ENCODE measurements at places on chromosomes 11 and 22.

DNA sequence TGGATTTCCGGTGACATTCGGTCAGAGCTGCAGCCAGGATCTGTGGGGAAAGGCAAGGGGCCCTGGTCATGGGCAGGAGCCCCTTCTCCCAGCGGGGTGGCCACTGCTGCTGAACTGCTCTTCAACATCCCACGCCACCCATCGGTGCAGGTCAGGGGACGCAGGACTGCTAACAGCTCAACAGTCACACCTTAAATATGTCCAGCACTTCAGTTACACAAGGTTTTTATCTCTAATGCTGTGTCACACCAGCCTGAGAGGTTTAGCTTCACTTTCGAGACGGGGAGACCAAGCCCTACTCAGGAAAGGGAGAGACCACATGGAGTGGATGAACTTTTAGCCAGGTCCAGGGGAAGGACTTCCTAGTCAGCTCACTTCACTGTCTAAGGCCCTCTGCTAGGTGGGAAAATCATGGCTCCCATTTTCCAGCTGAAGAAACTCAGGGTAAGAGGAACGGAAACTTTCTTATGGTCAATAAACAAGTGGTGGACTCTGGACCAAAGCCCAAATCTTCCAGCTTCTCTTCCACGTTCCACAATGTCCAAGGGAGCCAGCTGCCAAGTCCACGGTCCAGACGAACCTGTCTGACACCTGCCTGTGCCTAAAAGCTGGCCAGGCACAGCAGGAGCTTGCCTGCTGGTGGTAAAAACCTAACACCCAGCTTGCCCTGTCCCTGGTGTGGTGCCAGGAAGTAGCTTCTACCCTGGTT is 21.0 kb upstream of the CHADL start:
- H3K4me1 ChIP-seq = no peaks in the 10 kb centered on the region
- H3K27me3 ChIP-seq = no peaks in the 10 kb centered on the region
- no peak for DNase-seq
- peaks cover 58% of the 10 kb centered on the region for H3K36me3 ChIP-seq
- no peak overlapping the region for H3K4me3 ChIP-seq

DNA sequence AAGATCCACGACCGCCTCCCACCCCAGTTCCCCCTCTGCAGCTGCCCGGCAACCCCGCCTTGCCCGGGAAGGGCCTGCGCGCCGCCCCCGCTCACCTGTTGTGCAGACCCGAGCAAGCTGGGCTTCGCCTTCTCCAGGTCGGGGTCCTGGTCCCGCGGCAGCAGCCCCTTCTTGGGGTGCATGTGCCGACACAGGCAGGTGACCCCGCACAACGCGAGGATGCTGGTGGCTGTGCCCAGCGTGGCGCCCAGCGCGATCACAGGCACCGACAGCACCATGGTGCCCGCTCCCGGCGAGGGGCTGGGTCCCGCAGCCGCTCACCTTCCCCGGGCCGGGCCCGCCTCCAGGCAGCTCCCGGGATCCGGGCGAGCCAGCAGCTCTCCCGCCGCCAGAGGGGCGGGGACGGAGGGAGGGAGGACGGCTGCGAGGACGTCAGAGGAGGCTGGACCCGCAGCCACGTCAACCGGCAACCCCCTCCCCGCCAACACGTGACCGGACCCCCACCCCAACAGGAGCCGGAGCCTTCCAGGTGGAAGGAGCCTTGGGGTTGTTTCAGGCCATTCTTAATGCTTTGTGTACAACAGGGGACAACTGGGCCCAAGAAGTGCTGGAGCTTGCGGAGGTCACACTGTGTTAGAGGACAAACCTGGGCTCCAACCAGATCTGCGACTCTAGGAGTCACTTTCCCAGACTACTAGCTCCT is at the start of gene SYT13:
SYT13 (minus strand) TSS at position 412 of the 703 bp plus-strand sequence; CDS start at position 278, 134 bp downstream.
- no peaks in the 10 kb centered on the region for H3K4me1 ChIP-seq
- DNase-seq = no peak
- no peaks in the 10 kb centered on the region for H3K36me3 ChIP-seq
- peaks cover 17% of the 10 kb centered on the region for H3K27me3 ChIP-seq

GRCh38 chr11:20274031-20274430 is 89.5 kb upstream of the HTATIP2 start:
- no peak overlapping the region for H3K27ac ChIP-seq
- no peaks in the 10 kb centered on the region for H3K36me3 ChIP-seq
- no peak for DNase-seq
- peaks cover 54% of the 10 kb centered on the region for H3K4me1 ChIP-seq
- no peaks in the 10 kb centered on the region for H3K27me3 ChIP-seq

GRCh38 chr11:8697054-8697453 is 14.5 kb downstream of the RPL27A start:
- H3K27ac ChIP-seq = no peak overlapping the region
- no peaks in the 10 kb centered on the region for H3K27me3 ChIP-seq
- no peak for DNase-seq
- peaks cover 27% of the 10 kb centered on the region for H3K4me1 ChIP-seq
- no peak overlapping the region for H3K4me3 ChIP-seq

GRCh38 chr11:65150509-65151299 is 16.4 kb upstream of the SYVN1 start:
- H3K4me3 ChIP-seq = no peak overlapping the region
- H3K4me1 ChIP-seq = peaks cover 11% of the 10 kb centered on the region
- no peaks in the 10 kb centered on the region for H3K27me3 ChIP-seq
- DNase-seq = peak; percentile 85
- no peak overlapping the region for H3K27ac ChIP-seq
- no peaks in the 10 kb centered on the region for H3K36me3 ChIP-seq

GRCh38 chr11:74142624-74143023 is 28.2 kb downstream of the C2CD3 start:
- DNase-seq = no peak
- no peaks in the 10 kb centered on the region for H3K27me3 ChIP-seq
- H3K36me3 ChIP-seq = peaks cover 19% of the 10 kb centered on the region
- H3K27ac ChIP-seq = no peak overlapping the region
- no peak overlapping the region for H3K4me3 ChIP-seq

GRCh38 chr11:105738986-105739795 is 129.3 kb downstream of the GRIA4 start:
- H3K27ac ChIP-seq = no peak overlapping the region
- no peaks in the 10 kb centered on the region for H3K36me3 ChIP-seq
- DNase-seq = no peak

- H3K36me3 ChIP-seq = peaks cover 29% of the 10 kb centered on the region
- H3K27me3 ChIP-seq = no peaks in the 10 kb centered on the region
- H3K27ac ChIP-seq = no peak overlapping the region
- DNase-seq = no peak
Measured at GRCh38 chr11:30329150-30329940, 6.4 kb downstream of the ARL14EP start.

DNA sequence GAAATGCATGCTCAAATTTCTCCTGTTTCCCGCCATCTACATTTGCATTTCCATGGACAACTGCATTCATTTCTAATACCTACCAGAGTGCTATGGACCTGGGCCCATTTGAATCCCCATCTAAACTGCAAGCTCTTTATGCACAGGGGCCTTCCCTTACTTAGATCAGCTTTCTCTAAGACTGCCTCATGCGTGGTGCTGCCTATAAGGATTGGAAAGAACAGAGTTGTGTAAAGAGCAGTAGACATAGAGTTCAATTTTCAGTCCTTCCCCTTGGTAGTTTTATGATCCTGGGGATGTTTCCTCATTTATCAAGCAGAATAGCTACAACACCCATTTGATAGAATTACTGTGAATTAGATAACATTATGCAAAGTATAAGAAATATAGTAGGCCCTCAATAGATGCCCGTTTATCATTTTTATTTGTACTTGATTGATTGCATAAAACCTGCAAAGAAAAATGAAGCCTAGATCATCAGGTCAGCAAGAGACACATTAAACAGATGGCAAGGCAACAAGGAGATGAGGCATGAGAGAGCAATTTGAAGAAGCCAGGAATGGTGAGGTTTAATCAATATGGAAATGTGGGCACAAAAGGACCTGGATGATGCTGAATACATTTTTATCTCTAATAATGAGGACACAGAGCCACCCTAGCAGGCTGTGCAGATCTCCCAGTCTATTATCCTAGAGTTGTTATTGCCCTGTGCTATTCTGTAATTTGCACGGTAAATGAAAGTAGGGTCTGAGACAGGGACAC is 359.7 kb downstream of the FAM181B start:
- DNase-seq = no peak
- H3K4me3 ChIP-seq = no peak overlapping the region
- H3K4me1 ChIP-seq = no peaks in the 10 kb centered on the region
- H3K27ac ChIP-seq = no peak overlapping the region
- H3K36me3 ChIP-seq = no peaks in the 10 kb centered on the region

GRCh38 chr11:116413301-116414242 is 359.2 kb downstream of the BUD13 start:
- H3K4me1 ChIP-seq = no peaks in the 10 kb centered on the region
- no peaks in the 10 kb centered on the region for H3K27me3 ChIP-seq
- DNase-seq = no peak
- H3K27ac ChIP-seq = no peak overlapping the region
- H3K4me3 ChIP-seq = no peak overlapping the region
- no peaks in the 10 kb centered on the region for H3K36me3 ChIP-seq

DNA sequence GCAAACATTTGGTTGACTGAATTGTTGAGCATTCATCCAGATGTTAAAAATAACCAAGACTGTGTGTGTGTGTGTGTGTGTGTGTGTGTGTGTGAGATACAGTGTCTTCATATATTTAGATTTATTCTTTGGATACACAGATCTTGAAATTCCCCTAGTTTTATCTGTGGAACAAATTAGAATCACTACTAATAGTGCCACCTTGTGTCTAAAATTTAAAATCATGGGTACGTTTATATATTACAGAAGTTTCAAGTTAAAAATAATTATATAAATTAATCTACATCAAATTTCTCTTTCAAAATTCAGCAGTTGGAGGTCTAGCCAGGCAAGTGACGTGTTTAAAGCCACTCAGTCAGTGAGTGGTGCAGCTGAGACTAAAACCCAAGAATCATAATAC is 1566.2 kb upstream of the TENM4 start:
- no peaks in the 10 kb centered on the region for H3K27me3 ChIP-seq
- H3K36me3 ChIP-seq = no peaks in the 10 kb centered on the region
- H3K4me3 ChIP-seq = no peak overlapping the region
- DNase-seq = no peak
- H3K27ac ChIP-seq = no peak overlapping the region

DNA sequence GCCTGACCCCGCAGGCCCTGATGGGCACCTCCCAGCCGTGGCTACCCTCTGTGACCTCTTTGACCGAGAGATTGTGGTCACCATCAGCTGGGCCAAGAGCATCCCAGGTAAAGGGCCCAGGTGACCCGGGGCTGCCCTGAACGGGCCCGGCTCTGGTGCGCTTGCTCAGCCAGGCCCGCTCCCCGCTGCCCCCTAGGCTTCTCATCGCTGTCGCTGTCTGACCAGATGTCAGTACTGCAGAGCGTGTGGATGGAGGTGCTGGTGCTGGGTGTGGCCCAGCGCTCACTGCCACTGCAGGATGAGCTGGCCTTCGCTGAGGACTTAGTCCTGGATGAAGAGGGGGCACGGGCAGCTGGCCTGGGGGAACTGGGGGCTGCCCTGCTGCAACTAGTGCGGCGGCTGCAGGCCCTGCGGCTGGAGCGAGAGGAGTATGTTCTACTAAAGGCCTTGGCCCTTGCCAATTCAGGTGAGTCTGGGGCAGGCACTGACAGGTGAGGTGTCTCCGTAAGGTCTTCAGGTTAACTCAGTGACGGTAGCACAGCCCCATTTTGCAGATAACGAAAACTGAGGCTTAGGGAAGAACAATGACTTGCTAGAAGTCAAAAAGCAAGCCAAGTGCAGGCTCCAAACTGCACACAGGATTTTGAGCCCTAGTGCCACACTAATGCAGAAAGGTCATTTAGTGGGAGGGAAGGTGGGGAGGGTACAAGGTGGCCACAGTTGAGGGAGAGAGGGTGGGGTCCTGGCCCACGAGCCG is 2.4 kb downstream of the TRMT112 start:
- no peak overlapping the region for H3K27ac ChIP-seq
- peaks cover 2% of the 10 kb centered on the region for H3K36me3 ChIP-seq
- H3K4me3 ChIP-seq = no peak overlapping the region
- H3K4me1 ChIP-seq = no peaks in the 10 kb centered on the region
- DNase-seq = no peak

DNA sequence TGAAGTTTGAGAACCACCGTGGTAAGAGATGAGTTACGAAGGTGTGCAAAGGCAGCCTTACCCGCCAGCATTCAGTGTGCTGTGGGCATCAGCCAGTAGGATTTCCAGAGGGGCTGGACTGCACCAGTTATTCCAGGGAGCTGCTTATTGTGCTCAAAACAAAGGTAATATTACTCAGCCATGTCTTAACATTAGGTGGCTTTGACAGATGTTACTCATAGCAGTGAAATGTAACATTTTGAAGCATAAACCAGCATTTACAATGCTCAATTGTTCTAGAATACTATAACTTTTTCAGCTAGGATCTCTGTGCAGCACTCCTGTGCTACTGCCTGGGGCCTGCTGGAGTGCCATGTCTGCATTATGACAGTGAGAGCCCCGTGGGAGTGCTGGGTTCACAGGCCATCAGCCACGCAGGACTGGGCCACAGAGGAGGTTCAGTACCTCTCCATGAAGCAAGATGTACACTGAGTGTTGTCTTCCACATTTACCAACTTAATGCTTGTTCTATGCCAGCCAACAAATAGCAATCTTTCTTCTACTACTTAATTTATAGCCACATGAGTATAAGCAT is 238.1 kb downstream of the CADM1 start:
- H3K4me1 ChIP-seq = no peaks in the 10 kb centered on the region
- H3K27ac ChIP-seq = no peak overlapping the region
- no peak overlapping the region for H3K4me3 ChIP-seq
- DNase-seq = no peak
- H3K36me3 ChIP-seq = no peaks in the 10 kb centered on the region

GRCh38 chr11:18748766-18749365 is 22.9 kb upstream of the IGSF22 start:
- H3K4me1 ChIP-seq = no peaks in the 10 kb centered on the region
- H3K27ac ChIP-seq = no peak overlapping the region

- no peaks in the 10 kb centered on the region for H3K36me3 ChIP-seq
- no peak overlapping the region for H3K27ac ChIP-seq
- no peak for DNase-seq
- H3K4me1 ChIP-seq = no peaks in the 10 kb centered on the region
Measured at GRCh38 chr11:36824349-36824748, 226.3 kb upstream of the RAG2 start.

- no peak overlapping the region for H3K4me3 ChIP-seq
- no peaks in the 10 kb centered on the region for H3K27me3 ChIP-seq
- no peak overlapping the region for H3K27ac ChIP-seq
- H3K4me1 ChIP-seq = no peaks in the 10 kb centered on the region
Measured at GRCh38 chr22:16783930-16784354, 41.3 kb downstream of the XKR3 start.

All from SJCRH30 (cell line).